ENCODE measurements at places on chromosomes 1 and 21.

DNA sequence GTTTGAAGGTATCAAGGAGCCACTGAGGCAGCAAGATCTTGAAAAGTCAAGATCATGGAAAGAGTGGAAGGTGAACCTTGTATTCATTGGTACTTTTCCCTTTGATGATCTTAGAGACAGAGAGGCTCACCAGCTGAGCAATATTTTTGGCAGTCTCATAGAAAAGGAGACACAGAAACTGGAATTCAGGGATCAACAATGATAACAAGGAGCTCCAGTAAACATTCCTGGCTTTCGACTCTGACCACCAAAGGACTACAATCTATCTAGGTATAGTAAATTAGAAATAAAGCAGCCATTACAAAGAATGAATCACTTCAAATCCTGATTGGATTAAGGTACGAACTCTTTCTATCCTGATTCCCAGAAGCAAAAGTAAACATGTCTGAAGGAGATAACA lies 615.4 kb downstream of the KIF26B start:
- DNase-seq, result no peak

GRCh38 chr1:3996846-3997705 lies 97.0 kb upstream of the C1orf174 start:
- no peak for DNase-seq

GRCh38 chr1:89277725-89278124 lies 5.1 kb upstream of the GBP5 start:
- DNase-seq, result no peak

GRCh38 chr1:16354619-16355018 lies 2.3 kb upstream of the FBXO42 start:
- DNase-seq, result no peak

DNA sequence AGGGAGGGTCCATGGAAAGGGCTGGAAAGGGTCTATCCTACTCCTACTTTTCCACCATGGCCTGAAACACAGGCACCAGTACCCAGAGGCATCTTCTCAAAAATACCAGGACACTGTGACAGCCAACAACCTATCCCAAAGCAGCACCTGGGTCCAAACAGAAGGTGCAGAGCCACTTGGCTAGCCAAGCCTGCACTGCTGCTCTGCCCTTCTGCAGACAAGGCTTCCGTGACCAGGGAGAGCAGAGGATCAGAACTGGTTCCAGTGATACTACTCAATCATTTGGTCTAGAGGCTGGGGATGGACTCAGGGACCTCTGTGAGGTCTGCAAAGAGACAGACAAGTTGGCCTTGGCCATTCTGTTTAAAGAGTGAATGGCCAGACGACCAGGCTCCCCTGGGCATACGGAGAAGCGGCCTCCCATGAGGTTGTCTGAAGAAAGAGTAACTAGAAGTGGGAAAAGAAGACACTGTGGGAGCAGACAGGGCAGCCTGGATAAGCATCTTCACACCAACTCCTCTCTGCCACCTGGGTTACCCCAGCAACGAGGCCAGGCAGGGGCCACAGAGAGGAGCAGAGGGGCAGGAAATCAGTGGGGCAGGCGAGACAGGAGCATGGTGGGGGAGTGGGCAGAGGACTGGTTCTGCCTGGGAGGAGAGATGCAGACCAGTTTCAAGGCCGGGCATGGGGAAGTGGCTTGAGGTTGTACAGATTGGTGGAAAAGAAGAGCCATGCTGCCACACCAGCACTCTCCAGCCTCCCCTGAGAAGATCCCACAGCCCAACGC lies 5.7 kb downstream of the KCNN3 start:
- DNase-seq, result no peak
